ENCODE measurements at places on chromosomes 4 and X.
A peak's percentile ranks its signal among the peaks of the same experiment; 100 is the strongest.

- DNase-seq = no peak
These were observed 44.5 kb downstream of the STARD8 start for GRCh38 chrX:68691921-68692320.

- peak; percentile 72 for DNase-seq
These were observed 107.0 kb upstream of the STIM2 start for GRCh38 chr4:26753617-26754016.

GRCh38 chrX:106952988-106953387 lies 32.8 kb downstream of the CLDN2 start:
- peak; percentile 24 for DNase-seq

GRCh38 chr4:105543346-105543745 lies 9.1 kb upstream of the ARHGEF38 start:
- DNase-seq = no peak

DNA sequence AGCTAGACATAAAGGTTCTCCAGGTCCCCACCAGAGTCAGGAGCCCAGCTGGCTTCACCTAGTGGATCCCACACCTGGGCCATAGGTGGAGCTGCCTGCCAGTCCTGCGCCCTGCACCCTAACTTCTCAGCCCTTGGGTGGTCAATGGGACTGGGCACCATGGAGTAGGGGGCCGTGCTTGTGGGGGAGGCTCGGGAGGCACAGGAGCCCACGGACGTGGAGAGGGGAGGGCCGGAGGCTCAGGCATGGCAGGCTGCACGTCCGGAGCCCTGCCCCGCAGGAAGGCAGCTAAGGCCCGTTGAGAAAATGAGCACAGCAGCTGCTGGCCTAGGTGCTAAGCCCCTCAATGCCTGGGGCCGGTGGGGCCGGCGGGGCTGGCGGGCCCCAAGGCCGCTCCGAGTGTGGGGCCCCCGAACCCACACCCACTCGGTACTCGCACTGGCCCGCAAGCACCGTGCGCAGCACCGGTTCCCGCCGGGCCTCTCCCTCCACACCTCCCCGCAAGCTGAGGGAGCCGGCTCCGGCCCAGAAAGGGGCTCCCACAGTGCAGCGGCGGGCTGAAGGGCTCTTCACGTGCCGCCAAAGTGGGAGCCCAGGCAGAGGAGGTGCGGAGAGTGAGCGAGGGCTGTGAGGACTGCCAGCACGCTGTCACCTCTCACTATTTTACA lies 291.1 kb downstream of the KLHL4 start:
- DNase-seq = no peak

GRCh38 chr4:76153356-76153755 lies 5.2 kb upstream of the NUP54 start:
- no peak for DNase-seq

DNA sequence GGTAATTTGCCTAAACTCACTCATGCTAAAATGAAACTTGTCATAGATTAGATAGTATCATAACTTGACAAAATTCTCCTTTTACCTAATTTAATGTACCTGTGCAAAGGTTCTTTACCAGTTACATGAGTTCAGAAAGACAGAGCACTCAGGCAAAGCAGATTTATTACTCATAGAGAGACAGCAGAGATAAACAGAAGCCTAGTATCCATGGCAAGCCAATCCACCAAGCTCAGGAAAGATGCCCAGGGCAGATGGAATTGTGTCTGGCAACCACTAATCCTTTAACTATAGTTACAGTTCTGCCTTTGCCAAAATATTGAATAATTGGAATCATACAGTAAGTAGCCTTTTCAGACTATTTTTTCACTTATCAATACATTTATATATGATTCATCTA lies 826.2 kb downstream of the TECRL start:
- DNase-seq = no peak

DNA sequence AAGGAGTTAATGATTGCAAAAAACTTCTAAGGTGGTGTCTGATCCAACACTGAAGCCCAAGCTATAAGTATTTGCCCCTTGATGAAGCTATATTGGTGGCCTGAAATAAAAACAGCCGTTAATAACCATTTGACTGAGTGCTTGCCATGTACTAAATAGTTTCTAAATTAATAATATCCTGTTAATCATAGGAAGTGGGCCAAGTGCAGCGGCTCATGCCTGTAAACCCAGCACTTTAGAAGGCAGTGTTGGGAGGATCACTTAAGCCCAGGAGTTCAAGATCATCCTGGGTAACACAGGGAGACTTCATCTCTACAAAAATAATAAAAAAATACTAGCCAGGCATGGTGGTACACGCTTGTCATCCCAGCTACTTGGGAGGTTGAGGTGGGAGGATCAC lies 8.3 kb downstream of the NDP start:
- peak; percentile 14 for DNase-seq

GRCh38 chr4:53619431-53619830 lies 28.1 kb upstream of the LNX1 start:
- peak; percentile 36 for DNase-seq

- DNase-seq = no peak
These were observed 98.9 kb upstream of the BMP3 start for GRCh38 chr4:80931631-80932081.

DNA sequence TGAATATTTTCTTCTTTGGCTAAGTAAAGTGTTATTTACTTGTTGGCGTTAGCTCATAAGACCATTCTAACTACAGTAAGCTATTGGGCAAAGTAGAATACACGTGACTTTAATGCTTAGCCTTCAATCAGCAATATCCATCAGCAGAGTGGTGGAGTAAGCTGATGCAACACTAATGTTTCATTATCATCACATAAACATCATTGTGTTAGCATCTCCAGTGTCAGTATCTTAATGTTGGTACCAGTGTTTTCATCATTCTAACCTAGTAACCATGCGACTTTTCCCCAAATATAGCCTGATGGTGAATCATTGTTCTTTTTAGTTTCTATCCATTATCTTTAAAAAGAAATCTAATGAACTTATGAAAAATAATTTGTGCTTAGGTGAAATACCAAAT lies 48.5 kb downstream of the APOOL start:
- peak; percentile 4 for DNase-seq

GRCh38 chr4:2626231-2626630 lies 89.8 kb downstream of the FAM193A start:
- no peak for DNase-seq

DNA sequence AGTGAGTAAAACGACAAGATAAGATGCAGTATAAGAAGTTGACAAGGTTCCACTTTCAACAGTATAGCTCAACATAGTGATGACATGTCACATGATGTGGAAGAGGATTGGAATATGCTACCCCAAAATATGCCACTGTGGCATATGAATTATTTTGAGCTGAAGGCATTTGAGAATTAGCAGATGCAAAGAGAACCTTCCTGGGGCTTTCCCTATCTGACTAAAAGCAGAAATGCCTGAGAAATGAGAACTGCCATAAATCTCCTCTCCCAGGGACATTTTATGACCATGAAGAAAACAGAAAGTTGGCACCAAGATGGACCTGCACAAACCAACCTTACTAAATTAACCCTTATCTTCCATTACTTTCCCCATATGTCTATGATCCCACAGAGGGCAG lies 24.8 kb downstream of the CDKN2AIP start:
- no peak for DNase-seq

DNA sequence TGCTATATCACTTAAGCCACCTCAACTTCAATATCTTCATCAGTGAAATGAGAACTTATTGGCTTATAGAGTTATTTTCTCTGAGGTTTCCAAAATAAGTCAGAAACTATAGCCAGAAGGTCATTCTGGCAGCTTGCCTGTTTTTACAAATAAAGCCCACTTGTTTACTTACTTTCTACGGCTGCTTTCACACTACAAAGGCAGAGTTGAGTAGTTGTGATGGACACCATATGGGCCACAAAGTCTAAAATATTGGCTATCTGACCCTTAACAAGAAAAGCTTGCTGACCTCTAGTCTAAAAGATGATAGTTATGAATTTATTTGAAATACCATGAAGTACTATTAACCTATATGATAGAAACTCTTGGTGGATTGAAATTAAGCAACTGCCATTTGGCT lies 67.3 kb upstream of the ATOH1 start:
- no peak for DNase-seq

DNA sequence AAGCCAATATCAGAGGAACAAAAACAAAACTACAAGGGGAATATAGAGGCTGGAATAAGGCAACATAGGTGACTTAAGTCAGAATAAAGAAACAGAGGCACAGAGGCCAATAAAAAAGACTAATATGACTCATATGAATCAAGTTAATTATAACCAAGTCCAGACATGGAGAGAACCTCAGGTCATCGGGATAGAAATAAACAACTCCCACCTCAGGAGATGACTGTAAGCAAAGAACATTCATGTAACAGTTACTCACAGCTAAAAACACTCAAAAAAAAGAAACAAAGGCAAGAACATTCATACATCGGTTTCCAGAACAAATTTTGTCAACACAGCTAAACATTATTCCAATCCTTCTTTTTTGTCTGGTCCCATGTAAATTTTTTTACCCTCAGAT lies 60.3 kb upstream of the RXFP1 start:
- peak; percentile 85 for DNase-seq

GRCh38 chrX:56281789-56282188 lies 49.6 kb downstream of the KLF8 start:
- peak; percentile 29 for DNase-seq

DNA sequence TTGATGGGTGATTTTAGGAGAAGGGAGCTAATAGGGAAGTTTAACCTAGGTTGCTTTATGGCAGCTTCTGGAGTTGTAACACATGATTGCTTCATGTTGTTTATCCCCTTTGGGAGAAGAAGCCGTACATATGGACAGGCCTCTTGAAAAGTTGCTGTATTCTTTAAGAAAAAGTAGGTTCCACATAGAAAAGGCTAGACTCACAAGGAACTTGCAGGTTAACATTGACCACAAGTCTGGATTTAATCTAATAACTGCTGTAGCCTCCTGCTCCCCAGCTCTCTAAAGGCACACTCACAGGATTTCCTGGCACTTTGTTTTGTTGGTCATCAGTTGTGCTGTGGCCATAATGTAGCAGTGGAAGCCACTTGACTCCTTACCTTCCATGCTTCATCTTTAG lies 19.7 kb downstream of the FNIP2 start:
- DNase-seq = no peak

GRCh38 chr4:187937557-187937956 lies 58.0 kb upstream of the ZFP42 start:
- no peak for DNase-seq

DNA sequence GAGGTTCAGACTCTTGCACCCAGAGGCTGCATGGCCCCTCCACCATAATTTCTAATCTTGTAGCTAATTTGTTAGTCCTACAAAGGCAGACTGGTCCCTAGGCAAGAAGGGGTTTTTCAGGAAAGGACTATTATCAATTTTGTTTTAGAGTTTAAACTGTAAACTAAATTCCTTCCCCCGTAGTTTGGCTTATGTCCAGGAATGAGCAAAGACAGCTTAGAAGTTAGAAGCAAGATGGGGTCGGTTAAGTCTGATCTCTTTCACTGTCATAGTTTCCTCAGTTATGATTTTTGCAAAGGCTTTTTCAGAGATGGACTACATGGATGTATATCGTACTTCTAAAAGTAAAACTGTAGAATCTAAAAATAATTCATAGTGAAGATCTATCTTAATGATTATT lies 258.1 kb upstream of the IL1RAPL1 start:
- DNase-seq = no peak

Data from epithelial cell of esophagus (primary cell).